ENCODE measurements at places on chromosomes 11 and 22.

GRCh38 chr11:106988151-106989077, 29.9 kb downstream of the GUCY1A2 start:
- DNase-seq = no peak

- DNase-seq = peak; percentile 64
These were observed at the start of gene CTNND1 for GRCh38 chr11:57761301-57762234. Gene CTNND1 (plus strand): TSS chr11:57761802. CDS start chr11:57791479, 29,677 bp downstream.

GRCh38 chr11:14852571-14853177, 39.4 kb downstream of the CYP2R1 start:
- no peak for DNase-seq

GRCh38 chr11:76642341-76642740, 28.2 kb downstream of the LRRC32 start:
- no peak for DNase-seq

DNA sequence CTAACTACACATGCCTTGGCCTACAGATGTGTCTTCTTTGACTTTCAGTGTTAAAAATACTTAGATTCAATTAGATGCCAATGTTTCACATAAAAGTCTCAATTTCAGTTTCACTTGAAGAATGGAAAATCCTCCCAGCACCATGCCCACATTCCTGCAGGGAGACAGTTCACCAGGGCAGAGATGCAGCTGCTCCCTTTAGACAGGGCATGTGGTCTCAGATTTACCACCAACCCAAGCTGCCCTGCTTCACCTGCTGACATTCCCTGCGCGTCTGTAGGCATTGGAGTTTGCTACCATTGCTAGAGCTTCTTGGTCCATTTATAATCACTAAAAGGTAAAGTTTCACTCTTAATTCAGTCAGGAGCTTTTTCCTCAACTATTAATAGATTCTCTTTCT, 113.9 kb downstream of the ARFGAP2 start:
- no peak for DNase-seq

DNA sequence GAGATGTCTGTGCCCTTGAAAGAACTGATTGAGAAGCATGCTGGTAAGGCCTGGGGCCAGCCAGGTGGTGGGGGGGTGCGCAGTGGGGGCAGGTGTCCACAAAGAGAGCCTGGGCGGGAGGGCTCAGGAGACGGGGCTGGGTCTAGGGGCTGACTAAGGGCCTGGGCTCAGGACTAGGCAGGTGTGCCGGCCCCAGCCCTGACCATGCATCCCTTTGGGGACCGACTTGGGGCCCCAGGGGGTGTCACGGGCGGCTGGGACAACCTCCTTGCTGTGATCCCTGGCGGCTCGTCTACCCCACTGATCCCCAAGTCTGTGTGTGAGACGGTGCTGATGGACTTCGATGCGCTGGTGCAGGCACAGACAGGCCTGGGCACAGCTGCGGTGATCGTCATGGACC, 4.4 kb downstream of the NDUFV1 start:
- DNase-seq = no peak

- no peak for DNase-seq
These were observed 164.6 kb downstream of the ETS1 start for GRCh38 chr11:128422576-128423370.

GRCh38 chr11:76307396-76307795, 73.5 kb downstream of the THAP12 start:
- no peak for DNase-seq
